Right ventricle myocardium superior (tissue), 1 donor: ENCODE measurements at places on chromosomes 11 and 22. TPM values are rescaled to one million over a fixed set of nuclear protein-coding genes. Genes with fewer than 3 reads are reported as not detected.

- DNase-seq, result no peak
These were observed 16.8 kb downstream of the PRR5L start for GRCh38 chr11:36312611-36313472.

PRRG4 gene
- total RNA-seq, result 0.59 TPM

GRCh38 chr11:61503135-61503770 is 5.3 kb upstream of the LRRC10B start:
- no peak for DNase-seq

DNA sequence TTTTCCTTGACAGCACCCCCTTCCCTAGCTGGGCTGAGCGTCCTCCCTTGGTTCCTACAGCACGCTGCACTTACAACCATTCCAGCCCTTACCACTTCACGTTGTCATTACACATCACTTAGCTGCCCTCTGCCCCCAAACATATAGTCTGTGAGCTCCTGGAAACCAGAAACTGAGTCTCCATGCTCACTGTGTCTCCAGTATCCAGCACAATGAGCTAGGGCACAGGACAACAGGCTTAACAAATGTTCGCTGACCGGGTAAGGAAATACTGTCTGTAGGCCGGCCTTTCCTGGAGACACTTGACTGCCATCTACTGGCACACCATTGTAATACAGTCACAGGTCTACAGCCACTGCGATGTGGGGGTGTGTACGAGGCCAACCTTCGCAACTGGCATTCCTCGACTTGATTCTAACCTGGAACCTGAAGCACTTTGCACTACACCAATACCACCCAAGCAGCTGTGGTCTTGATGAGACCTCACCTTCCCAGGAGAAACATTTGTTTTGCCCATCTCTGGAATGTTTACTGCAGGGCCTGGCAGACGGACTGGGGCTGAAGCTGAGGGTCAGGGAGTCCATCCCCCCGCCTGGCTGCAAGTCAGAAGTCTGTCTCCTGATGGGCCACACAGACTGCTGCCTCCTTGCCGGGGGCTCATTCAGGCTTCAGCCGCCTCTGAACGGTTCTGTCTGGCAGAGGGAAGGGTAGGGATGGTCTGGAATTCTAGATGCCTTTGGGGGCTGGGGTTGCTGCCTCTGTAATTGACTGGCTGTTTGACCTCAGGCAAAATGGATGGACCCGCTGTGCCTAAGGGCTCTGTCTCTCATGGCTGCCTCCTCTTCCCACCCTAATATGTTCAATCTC is 72.0 kb downstream of the SYN3 start:
- DNase-seq, result peak; percentile 52

P2RY6 gene
- total RNA-seq, result 2.1 TPM

GRCh38 chr22:22870577-22871404 is 16.8 kb upstream of the IGLL5 start:
- DNase-seq, result no peak

SYVN1 gene
- 29.9 TPM for total RNA-seq

ACRV1 gene
- not detected for total RNA-seq

DNA sequence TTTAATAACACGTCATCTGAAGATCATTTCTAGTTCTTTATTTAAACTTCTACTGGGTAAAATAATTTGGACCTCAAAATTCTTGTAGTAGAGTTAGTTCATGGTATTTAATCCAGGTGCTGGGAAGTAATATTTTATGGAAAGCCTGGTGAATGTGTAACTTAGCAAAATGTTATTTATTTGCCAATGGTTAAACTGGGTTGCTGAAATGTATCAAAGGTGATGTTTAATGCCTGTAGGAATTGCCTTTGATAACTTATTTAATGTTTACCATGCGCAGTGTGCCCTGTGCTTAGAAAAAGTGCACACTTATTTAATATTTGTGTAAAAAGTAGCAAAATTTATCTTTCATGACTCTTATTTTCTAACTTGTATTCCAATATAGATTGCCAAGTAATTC is 11.2 kb downstream of the OR5M11 start:
- DNase-seq, result no peak

KDM4E gene
- not detected for total RNA-seq

MYO18B gene
- total RNA-seq, result 114 TPM
